GM12892 (cell line): ENCODE measurements at places on chromosomes 11 and 22.

DNA sequence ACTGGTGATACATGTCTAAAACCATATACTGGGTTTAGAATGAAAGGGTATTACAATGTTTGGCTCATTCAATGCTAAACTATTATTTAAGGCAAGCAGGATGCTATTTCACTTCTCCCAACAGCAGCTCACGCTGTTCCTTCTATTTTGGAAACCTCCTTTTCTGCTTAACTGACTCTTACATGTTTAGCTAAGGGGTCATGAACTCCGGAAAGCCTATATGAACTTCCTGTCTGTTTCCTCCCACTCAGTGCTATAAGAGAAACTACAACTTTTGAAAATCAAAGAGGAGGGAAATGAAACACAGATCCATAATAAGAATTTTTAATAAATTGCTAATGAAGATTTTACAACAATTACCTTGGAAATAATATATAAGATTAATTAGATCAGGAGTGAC is 30.9 kb downstream of the SLC36A4 start:
- DNase-seq, result no peak

DNA sequence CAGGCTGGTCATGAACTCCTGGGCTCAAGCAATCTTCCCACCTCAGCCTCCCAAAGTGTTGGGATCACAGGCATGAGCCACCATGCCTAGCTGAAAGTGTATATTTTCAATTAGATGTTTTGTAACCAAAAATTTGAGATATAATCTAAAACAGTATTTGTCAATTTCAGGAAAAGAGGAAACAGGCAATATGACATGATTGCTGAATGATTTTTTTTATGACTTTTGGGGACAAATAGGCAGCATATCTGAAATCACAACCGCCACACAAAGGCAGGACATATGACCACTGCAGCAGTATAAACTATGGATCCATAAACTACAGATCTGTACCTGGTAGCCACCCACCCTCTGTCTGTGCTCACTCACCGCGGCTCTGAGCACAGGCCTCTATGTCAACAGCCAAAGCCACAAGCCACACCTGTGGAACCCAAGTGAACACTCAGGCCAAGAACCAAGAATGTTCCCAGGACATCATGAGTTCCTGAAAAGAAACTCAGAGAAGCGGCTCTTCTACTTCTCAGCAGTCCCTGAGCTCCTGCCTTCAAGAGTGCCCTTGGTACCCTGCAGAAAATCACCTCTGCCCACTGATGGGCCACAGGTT is 22.5 kb downstream of the PISD start:
- DNase-seq, result no peak

- no peak for DNase-seq
Measured at GRCh38 chr22:47022075-47022473, 259.6 kb downstream of the TBC1D22A start.

DNA sequence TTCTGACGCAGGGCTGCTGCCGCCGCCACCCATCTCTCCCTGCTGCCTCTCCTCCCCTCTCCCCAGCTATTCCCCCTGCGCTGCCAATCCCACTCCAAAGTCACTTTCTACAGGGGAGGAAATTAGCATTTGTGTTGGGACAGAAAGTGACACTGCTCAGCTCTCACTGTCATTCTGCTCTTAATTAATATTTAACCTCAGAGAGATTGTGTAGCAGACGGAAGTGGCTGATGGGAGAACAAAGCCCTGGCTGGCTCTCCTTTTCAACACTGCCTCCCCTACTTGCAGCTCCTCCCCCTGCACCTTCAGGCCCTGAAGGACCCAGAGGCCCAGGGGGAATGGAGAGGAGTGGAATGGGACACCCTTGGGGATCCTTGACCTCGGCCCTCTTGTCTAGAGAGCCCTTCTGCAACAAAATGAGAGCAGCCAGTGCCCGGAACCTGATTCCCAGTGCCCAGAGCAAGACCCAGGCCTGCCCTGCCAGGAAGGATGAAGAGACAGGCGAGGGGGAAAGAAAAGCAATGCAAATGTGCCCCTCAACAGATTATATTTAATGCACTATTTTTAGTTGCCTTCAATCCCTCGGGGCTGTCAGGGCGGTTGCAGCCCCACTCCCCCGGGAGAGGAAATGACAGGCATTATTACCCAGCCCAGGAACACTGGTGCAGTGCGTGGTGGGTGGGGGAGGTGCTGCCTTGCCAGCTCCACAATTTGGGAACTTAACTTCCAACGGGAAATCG is 14.6 kb upstream of the NRGN start:
- no peak for DNase-seq

DNA sequence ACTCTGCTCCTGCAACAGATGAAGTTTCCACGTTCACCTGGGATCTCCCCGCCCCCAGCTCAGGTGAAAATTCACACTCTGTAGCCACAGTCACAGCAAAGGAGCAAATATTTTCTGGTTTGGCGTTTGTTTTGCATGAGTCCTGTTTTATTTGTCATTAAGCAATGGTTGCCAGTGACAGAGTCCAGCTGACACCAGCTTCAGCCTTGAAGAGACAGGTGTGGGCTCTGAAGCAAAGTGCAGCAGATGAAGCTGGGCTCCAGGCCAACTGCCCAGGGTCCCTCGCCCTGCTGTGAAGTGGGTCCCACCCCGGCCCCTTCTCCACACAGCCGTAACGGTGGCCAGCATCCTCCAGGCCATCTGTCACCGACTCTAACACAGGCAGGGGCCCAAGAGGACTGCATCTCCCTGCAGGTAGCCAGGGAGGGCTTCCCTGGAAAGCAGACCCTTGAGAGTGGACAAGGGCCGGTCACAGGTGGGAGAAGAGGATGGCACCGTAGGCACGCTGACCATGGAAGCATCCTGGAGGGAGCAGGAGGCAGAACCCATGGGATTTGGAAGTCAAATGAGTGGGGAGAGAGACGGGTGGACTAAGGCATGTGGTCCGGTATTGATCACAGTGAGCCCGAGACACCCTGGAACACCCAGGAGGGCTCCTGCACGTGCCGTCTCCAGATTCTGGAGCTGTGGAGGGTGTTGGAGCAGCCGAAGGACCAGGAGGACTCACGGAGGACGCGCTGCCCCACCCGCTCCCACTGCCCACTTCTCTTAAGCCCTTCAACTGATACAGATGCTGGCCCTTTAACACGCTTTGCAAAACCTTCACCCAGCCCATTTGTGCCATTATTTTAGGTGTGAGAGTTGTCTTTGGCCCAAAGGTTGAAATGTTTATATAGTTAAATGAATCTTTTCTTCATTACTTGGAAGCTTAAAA is 294.5 kb downstream of the BRD1 start:
- DNase-seq, result no peak
